ENCODE measurements at places on chromosomes 5 and 9. TPM values are rescaled to one million over a fixed set of nuclear protein-coding genes. Genes with fewer than 3 reads are reported as not detected.

GRCh38 chr5:151007430-151008209 is 12.8 kb upstream of the GPX3 start:
- no peak for DNase-seq

DNA sequence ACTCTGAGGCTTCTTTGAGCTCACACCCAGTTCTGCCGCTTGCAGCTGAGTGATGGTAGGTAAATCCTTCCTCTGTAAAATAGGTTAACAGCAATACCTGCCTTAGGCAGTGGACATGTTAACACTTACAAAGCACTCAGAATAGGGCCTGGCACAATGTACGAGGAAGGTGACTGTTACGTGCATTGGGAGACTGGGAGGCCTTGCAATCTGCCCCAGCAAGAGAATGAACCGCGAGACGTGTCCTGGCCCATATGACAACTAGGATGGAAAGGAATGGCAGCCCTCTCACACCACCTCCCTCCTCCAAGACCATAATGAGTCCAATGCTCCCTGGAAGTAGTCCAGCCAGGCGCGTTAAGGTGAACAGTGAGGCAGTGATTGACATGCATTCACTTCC is 23.1 kb upstream of the AKNA start:
- no peak for DNase-seq

GRCh38 chr5:130024006-130024405 is 119.7 kb downstream of the CHSY3 start:
- DNase-seq: no peak

DNA sequence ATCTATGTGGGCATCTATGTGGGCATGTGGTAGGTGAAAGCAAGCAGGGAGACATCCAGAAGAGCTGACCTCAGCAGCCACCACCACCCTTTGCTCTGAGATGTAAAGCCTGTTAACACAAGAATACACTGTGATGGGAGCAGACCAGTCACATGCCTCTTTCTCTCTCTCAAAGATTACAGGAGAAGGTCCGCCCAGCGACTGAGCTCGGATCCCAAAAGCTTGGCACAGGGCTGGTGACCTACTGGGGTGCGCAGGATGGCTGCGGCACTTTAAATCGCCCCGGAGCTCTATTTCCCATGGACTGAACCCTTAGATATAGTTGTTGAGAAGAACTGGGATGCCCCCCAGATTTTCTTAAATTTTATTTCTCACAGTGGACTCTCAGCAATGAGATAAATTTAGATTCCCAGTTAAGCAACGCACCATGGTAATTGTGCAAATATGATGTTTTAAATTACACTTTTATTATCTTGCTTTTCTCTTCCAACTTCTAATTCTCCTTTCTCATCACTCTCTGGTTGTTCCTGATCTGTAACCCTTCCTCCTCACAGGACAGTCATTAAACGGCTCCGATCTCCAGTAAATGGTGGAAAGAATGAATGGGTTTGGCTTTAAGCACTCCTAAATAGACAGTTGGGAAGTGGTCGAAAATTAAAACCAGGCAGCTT is 37.7 kb upstream of the ICE1 start:
- no peak for DNase-seq

Gene ENHO
- total RNA-seq: 17.8 TPM

Gene EPB41L4B
- total RNA-seq: 52.4 TPM

DNA sequence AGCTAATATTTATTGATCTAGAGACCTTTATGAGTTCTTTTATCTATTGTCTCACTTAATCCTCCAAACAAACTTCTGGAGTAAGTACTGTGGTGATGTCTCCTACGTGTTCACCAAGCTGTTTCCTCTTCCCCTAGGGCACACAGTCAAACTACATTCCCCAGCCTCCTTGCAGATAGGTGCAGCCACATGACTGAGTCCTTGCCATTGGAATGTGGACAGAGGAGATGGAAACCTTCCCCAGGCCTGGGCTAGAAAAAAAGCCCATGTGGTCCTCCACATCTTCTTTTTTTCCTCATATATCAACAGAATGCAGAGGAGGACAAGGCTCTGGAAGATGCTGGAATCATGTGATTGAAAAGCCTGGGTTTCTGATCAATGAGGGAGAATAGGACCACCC is 88.0 kb downstream of the ANKRD55 start:
- DNase-seq: no peak

DNA sequence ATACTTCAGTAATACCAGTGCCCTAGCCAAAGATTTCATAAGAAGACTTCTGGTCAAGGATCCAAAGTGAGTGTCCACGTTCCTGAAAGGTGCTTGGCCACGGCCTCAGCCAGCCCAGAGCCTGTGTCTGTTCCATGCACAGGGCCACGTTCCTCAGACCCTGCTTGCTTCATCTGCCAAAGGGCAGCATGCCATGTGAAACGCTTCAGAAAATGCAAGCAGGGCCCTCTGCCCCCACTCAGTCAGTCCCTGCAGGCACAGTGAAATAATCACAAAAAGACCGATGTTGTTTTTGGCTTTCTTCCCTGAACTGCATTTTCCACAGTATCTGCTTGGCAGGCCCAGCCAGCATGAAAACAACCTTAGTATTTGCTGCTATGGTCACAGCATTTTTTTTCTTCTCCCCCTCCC is 85.5 kb upstream of the CTSL start:
- peak; percentile 81 for DNase-seq

- DNase-seq: no peak
Observed at GRCh38 chr5:60685028-60685427, 14.9 kb downstream of the DEPDC1B start.

- no peak for DNase-seq
Observed at GRCh38 chr9:79224672-79225433, 346.9 kb upstream of the TLE4 start.

Gene KIF24
- 3.2 TPM for total RNA-seq

Gene TGFBI
- 180 TPM for total RNA-seq

GRCh38 chr9:16883586-16883985 is 13.1 kb upstream of the BNC2 start:
- DNase-seq: no peak

Gene TMEM215
- total RNA-seq: not detected

DNA sequence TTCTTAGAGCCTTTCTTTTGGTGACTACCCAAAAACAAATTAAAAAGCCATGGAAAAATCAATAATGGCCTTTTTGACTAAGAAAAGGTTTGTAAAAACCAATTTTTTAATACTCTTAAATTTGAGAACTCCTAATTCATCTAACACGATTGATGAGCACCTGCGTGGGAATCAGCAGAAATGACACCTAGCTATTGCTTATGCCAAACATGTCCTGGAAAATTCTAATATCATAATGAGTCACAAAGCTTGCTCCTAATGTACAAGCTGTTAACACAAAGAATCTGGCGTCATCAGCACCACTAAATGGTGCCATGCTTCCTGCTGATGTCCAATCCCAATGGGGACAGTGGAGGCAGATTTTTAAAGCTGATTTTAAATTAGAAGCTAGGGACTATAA is 146.2 kb upstream of the LRRTM2 start:
- DNase-seq: no peak

Gene EGR1
- total RNA-seq: 83.9 TPM

DNA sequence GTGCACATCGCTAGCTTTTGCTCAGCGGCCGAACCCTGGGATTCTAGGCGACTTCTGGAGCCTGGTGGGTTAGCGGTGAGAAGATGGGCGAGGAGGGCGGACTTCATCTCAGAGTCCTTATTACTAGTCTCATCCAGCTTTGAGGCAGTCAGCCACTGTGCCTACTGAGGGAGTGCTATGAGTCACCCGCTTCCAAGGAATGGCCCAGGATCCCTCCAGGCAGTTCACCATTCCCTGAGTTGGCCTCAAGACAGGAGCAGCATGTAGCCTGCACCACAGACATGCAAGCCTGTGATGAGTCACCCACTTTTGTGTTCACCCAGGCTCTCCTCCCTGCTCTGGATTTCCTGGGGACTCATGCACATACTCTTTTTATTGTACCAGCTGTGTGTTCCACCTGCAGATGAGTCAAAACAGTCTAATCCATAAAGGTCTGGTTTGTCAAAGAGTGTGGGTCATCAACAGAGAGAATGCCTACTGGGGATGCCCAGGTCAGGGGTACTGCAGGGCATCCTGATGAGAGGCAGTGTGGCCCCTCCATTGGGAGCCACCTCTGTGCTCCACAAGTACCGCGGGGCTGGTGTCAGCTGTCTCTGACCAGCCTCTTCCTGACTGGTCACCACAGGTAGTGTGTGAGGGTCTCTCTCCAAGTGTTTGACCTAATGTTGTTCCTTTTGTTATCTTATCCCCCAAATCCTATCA is 20.2 kb downstream of the SLC22A5 start:
- DNase-seq: peak; percentile 60

Gene STPG3
- total RNA-seq: not detected

GRCh38 chr9:75039009-75039408 is 10.9 kb upstream of the CARNMT1 start:
- DNase-seq: no peak

DNA sequence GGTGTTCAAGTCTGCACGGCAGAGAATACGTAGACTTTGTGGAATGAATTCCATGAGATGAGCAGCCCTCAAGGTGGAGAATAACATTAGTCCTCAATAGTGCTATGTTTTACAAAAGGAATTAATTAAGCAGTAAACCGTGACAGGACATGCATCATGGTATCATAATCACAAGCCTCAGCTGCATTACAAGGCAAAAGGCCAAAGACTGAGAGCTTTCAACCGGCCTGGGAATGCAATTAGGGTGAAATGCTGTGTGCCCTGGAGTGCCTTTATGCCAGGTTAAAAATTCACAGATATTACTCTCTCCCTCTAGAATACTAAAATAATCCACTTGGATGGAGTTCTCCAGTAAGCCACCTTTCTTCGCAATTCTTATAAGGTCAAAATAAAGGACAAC is 270.6 kb downstream of the MLLT3 start:
- no peak for DNase-seq

DNA sequence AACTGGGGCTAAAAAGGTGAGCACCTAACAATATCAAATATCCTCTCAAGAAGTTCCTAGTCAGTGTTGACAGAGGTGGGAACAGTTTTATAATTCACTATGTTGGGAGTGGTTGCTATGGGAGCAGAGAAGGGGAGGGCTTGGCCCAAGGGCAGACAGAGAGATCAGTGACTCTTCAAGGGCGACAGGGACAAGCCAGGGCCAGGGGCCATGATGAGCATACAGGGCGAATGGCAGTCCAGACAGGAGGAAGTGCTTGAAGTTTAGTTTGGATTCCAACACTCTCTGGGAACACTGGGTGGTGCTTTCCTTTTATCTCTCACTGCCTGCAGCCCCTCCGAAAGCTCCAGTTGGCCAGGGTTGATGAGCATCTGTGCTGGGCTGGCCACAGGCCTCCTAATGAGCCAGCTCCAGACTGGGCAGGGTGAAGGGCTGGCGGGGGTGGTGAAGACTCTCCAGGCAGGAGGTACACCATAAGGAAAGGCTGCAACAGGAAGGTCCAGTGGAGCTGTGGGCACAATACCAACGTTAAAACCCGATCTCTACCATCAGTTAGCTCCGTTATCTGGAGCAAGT is 111.3 kb downstream of the TMEM174 start:
- DNase-seq: no peak

- DNase-seq: no peak
Observed at GRCh38 chr5:7714697-7715096, 136.2 kb downstream of the CFAP90 start.

DNA sequence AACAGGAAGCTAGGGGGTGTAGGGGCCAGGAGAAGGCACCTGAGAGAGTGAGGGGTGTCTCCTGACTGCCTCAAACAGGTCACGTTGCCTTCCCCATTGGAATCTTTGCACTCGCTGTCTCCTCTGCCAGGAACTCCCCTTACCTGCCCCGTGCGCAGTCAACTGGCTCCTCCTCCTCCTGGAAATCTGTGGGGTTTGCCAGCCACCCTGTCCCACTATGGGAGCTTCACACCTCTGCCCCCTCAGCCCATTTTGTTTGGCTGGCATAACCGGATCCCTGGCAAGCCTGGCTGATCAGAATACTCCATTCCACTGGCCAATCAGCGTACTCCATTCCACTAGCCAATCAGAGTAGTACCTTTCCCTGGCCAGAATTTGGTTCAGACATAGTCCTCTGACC is 10.4 kb upstream of the SLC34A1 start:
- DNase-seq: no peak

- no peak for DNase-seq
Observed at GRCh38 chr9:133234577-133235322, 25.7 kb upstream of the OBP2B start.

DNA sequence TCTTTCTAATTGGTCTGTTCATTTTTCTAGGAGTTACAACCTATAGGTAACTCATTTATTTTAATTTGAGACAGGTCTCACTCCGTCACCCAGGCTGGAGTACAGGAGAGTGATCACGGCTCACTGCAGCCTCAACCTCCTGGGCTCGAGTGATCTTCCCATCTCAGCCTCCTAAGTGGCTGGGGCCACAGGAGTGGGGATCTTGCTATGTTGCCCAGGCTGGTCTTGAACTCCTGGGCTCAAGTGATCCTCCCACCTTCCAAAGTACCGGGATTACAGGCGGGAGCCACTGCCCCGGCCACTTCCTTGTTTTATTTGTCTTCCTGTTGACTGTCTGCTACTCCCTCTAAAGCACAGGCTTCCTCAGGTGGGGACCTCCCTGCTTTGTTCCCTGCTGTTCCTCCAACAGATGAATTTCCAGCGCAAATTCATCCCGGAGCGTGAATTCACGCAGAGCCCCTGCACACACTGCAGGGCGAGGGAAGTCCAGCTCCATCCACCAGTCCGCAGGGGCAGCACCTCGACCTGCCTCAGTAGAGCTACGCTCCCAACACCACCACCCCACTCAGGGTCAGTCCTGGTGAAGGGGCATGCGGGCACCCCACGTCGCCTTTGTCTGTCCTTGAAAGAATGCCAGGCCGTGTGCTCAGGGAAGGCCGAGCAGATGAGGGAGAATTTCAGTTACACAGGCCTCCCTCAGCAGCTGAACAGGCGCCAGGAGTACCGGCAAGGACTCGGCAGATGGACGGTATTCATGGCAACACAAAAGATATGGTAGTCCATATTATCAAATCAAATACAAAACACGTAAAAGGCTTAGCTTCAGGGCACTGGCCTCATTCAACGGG is 6.3 kb downstream of the QSOX2 start:
- peak; percentile 36 for DNase-seq

Gene HK3
- total RNA-seq: 2.6 TPM

DNA sequence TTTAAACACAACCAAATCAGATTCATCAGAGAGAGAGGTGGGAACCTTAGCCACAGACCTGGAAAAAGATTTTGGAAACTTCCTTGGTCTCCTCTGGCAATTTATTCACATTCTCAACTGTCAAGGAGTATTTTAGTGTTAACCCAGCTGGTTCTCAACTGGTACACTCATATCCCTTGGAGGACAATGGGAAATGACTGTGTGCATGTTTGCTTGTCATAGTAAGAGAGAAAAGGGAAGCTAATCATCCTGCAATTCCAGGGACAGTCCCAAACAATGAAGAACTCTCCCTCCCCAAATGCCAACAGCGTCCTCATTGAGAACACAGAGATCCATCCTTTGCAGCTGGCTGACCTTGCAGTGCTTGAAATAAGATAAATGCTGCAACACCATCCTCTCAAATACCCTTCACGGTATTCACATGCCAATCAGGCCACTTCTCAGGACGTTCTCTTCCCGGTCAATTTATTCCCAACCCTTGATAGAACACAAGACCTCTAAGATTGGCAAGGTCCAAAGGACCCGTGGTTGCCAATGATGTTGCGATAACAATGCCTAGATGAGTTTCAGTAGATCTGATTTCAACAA is 75.5 kb downstream of the EPB41L4B start:
- DNase-seq: no peak

Gene HMGXB3
- total RNA-seq: 47.8 TPM

Gene SPATA31D4
- not detected for total RNA-seq

GRCh38 chr5:38823503-38823902 is 22.3 kb upstream of the OSMR start:
- DNase-seq: no peak

- no peak for DNase-seq
Observed at GRCh38 chr5:73918791-73919221, 292.8 kb downstream of the ARHGEF28 start.

Measured in stomach (tissue), 19 donors.